ENCODE measurements at places on chromosomes 13 and 19.

GRCh38 chr13:98890186-98890585 lies 87.7 kb downstream of the DOCK9 start:
- DNase-seq = peak; percentile 49

- peak; percentile 63 for DNase-seq
Observed at GRCh38 chr13:106083620-106084350, 451.7 kb downstream of the EFNB2 start.

- DNase-seq = no peak
Observed at GRCh38 chr13:45180713-45181601, 19.9 kb downstream of the KCTD4 start.

- no peak for DNase-seq
Observed at GRCh38 chr13:89865164-89866064, 1482.1 kb upstream of the MIR17HG start.

DNA sequence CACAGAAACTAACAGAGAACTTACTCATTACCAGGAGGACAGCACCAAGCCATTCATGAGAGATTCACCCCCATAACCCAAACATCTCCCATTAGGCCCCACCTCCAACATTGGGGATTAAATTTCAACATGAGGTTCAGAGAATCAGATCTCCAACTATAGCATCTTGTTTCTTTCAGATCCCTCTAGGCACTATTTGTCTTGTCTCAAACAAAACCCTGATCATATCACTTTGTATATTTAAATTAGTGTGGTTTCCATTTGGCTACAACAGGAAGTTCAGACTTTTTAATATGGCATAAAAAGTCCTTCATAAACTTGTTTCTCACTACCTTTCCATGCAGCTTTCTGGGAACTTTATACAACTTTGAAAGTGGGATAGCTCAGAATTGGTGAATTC lies 699.0 kb upstream of the MIR17HG start:
- DNase-seq = no peak

DNA sequence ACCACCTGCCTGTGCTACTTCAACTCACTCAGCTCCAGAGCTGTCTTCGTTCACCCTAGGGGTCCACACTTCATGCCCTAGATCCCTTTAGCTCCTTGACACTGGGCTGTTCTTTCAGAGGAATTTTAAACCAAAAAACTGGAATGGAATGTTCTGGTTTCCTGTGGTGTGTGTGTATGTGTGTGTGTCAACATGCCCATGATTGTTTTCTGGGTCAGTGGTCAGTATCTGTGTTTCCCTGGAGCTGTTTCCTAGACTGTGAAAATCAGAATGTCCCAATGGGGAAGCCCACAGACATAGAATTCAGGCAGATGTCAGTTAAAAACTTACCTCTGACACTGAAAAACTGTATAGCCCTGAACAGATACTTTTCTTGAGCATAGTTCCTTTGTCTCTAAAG lies 1.3 kb downstream of the PMIS2 start:
- no peak for DNase-seq

DNA sequence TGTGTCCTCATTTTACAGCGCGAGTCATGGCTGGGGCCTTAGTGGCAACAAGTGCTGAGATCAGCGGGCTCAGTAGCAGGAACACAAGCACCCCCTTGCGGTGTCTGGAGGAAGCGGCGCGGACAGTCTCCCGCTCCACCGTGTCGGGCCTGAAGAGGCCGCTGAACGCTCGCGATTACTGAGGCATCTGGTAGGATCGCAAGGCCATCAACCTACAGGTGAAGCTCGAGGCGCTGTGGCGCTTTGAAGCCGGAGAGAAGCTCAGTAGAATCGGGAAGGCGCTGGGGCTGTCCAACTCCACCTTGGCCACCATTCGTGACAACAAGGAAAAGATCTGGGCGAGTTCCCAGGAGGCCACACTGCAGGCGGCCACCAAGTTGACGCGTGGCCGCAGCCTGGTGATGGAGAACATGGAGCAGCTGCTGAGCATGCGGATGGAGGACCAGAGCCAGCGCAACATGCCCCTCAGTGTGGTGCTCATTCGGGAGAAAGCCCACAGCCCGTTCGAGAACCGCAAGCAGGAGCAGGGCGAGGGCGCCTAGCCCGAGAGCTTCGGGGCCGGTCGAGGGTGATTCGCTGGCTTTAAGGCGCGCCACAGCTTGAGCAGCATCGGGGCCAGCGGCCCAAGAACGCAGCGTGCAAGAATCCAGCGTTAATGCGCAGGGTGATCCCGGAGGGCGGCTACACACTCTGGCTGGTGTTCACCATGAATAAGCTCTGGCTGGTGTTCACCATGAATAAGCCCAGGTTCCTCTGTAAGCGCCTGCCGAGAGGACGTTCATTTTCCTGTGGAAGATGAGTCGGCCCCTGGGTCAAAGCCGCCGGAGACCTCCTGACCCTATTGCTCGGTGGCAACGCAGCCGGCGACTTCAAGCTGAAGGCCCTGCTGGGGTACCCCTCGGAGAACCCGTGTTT lies 8.3 kb upstream of the MZF1 start:
- peak; percentile 82 for DNase-seq

GRCh38 chr19:45251452-45252354 lies 632 bp downstream of the MARK4 start:
- no peak for DNase-seq

DNA sequence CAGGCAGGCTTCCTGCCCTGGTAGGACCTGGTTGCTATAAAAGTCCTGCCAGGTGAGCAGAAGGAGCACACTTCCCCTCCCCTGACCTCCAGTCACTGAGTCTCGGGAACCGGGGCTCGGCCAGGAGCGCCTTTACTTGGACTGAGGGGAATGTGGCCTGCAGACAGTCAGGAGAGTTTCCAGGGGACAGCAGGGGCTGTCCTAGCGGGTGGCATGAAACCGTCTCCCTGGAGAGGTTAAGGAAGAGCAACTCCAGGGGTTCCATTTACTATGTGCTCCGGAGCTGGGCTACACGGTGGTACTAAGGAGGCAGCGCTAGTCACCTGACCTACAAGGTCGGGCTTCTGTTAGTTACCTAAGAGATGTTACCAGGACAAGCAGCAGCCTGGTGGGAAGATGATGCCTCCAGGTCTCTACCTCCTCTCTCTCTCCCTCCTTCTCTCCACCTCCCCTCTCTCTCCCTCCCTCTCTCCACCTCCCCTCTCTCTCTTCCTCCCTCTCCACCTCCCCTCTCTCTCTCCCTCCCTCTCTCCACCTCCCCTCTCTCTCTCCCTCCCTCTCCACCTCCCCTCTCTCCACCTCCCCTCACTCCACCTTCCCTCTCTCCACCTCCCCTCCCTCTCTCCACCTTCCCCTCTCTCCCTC lies 4.1 kb upstream of the CNOT3 start:
- peak; percentile 34 for DNase-seq

DNA sequence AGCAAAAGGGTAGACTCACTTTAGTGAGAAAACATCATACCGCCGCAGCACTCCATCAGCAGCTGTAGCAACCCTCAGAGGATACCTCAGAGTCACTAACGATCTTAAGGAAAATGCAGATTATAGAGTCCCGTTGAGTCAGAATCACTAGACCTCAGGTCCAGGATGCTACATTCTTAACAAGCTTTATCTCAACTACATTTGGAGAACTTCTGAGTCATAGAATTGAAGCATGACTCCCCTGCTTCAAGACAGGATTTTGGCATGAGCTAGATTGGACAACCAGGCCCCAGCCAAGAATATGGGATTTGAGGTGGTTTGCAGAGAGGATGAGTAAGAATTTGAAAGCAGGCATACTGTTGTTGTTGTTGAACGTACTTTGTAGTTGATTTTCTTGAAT lies 118.9 kb upstream of the UBL3 start:
- peak; percentile 88 for DNase-seq

DNA sequence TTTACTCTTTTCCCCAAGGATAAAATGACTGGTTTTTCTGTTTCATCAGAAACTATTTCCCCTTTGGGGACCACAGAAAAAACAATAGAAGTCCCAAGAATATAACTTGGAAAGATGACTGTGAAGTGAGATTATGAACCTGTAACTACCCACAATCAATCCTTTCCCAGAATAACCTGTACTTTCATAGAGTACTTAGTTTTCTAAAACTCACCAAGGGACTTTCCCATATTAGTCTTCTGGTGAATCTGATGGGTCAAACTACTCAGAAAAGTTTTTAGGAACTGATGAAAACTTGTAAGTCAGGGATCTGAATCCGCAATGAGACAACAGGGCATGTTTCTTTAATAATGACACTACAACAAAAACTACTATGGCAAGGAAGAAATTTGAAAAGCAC lies 62.6 kb downstream of the STK24 start:
- no peak for DNase-seq

DNA sequence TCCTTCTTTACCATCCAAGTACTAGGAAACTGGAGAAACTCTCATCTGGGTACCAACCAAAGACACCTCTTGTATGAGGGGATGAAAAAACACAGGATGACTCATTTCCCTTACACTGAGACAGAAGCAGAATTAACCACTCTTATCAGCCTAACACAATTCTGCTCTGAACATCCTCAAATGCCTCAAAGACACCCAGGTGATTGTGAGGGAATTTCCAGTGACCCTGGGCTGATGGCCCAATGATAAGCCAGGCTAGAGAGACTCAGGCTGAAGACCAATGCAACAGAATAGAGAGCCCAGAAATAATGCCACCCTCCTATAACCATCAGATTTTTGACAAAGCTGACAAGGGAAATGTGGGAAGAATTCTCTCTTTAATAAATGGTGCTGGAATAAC lies 7.0 kb downstream of the ZNF737 start:
- no peak for DNase-seq

GRCh38 chr13:85618521-85618920 lies 180.7 kb downstream of the SLITRK6 start:
- no peak for DNase-seq

DNA sequence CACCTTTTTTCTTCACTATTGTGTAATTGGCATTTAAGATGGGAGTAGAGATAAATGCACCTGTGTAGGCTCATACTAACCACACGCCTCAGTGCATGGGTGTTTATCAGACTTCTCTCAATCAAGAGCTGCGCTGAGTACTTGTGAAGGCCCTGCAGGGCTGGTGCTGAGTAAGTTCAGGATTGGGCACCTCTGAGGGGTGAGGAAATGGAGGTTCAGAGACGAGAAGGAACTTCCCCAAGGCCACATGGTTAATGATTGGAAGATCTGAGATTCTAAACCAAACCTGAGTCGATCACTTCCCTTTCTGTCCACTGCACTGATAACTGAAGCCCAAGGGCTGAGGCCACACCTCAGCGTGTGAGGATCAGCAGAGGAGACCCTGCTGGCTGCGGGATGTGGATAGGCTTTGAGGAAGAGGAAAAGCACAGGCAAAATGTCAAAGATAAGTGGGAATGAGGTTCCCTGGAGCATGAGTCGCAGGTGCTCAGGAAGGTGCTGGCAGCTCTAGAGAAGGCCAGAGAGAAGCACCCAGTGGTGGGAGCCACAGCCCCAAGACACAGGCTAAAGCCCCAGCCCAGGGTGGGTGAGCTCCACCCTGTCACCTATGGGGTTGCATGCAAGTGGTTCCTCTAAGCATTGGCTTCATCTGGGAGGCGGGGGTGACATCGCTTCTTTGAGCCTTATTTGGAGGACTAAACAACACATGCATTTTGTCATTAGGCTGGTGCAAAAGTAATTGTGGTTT lies 32.3 kb upstream of the GJB6 start:
- no peak for DNase-seq

GRCh38 chr13:56755181-56755935 lies 385.4 kb upstream of the PRR20A start:
- no peak for DNase-seq

DNA sequence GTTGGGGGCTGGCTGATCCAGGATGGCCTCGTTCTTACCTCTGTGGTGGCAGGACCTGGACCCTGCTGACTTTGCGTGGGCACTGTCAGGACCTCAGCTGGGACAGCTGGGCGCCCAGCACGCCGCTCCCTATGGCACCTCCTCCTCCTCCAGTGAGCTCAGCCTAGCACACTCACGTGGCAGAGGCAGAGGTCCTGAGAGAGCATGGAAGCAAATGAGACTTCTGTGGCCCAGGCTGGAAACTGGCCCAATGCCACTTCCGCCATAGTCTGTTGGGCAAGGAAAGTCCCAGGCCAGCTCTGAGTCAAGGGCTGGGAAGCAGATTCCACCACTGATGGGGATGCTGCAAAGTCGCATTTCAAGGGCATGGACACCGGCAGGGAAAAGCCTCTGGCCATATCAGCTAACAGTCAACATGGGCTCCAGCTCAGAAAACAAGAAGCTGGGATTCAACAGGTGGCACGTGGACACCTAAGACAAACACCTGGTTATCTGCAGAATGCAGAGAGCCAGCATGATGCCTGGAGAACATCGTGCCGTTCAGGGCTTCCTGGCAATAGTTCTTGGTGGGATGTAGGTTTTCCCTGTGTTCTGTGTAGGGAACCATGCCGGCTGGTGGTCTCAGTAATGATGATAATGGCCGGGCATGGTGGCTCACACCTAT lies 16.7 kb downstream of the MYBPC2 start:
- peak; percentile 38 for DNase-seq

GRCh38 chr19:16470541-16470910 lies 1.2 kb downstream of the EPS15L1 start:
- DNase-seq = peak; percentile 12

GRCh38 chr19:54183431-54183830 lies 5.9 kb downstream of the MBOAT7 start:
- no peak for DNase-seq

DNA sequence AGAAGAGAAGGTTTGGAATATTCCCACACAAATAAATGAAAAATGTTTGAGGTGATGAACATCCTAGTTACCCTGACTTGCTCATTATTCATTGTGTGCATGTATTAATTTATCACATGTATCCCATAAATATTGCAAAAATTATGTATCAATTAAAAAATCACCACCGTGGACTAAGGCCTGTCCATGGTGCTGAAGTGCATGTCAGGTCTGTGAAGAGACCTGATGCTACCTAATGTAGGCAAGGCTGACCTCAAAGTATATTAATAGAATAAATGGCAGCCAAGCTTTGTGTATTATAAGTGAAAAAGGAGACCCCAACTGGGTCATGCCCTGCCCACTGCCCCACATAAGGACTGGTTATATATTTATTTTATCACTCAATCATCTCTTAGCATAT lies 34.4 kb upstream of the ZNF835 start:
- no peak for DNase-seq

DNA sequence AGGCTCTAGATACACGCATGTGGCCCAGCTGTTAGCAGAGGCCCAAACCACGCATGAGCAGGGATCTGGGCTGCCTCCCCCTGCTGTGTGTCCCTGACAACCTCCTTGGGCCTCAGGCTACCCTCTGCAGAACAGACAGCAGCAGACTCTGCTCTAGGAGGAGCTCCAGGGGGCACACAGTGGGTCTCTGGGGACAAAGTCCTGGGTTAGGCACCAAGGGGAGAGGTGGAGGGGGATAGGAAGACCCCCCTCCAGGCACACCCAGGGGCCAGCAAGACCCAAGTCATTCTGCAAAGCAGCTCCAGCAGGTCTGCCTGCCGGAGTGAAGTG lies 8.0 kb downstream of the TINCR start:
- DNase-seq = no peak

- DNase-seq = no peak
Observed at GRCh38 chr19:41784743-41785142, 11.6 kb upstream of the CEACAM3 start.

DNA sequence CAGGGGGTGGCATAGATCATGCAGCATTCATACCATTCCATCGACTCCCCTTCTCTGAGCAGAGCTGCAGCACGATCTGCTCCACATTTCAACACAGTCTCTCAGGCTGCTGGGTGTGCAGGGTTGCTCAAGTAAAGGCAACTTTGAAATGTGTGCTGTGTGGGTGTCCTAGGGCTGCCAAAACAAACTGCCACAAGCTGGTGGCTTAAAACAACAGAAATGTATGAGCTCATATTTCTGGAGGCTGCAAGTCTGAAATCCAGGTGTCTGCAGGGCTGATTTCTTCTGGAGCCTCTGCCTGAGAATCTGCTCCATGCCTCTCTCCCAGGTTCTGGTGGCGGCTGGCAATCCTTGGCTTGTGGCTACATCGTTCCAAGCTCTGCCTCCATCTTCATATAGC lies 63.7 kb upstream of the WDFY2 start:
- DNase-seq = peak; percentile 79

- DNase-seq = no peak
Observed at GRCh38 chr13:41427666-41428065, 29.7 kb upstream of the RGCC start.

Measured in EL (cell line).